ENCODE measurements at places on chromosomes 4 and X.

DNA sequence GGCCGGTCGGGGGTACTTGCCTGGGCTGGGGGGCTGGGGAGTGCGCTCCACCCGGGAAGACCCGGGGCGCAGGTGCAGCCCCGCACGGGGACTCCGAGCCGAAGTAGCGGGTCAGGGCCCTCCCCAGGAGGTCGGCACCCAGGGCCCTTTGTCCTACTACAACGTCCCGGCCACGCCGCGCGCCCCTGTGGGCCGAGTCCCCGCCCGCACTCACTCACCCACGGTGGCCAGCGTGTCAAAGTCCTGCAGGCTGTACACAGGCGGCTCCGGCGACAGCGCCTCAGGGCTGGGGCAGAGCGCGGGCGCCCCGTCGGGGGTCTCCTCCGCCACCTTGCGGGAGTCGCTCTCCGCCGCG is 602 bp downstream of the PRKX start:
- no peak overlapping the region for H3K27ac ChIP-seq
- DNase-seq, result no peak
- H3K36me3 ChIP-seq, result no peaks in the 10 kb centered on the region
- no peaks in the 10 kb centered on the region for H3K27me3 ChIP-seq

DNA sequence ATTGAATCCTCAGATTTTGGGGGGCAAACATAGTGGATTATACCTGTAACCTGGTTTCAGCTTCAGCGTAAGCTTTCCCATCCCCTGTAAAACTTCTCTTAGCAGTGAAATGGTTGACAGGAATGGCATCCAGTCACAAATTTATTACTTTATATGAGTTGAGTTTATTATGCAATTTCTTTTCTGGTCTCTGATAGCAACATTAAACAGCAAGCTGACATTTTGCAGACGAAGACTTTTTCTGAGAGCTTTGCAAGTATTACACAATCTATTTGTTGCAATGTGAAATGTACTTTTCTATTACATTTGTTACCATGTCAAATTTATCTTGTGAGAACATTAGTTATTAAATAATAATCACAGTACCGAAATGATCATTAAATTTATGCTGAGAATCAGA is 60.6 kb downstream of the GSPT2 start:
- no peaks in the 10 kb centered on the region for H3K27me3 ChIP-seq
- peak overlapping the region; percentile 92 for H3K27ac ChIP-seq
- peak overlapping the region; percentile 26 for H3K4me3 ChIP-seq

- H3K27me3 ChIP-seq, result no peaks in the 10 kb centered on the region
- peaks cover 10% of the 10 kb centered on the region for H3K4me1 ChIP-seq
- no peak overlapping the region for H3K27ac ChIP-seq
- DNase-seq, result no peak
- H3K4me3 ChIP-seq, result no peak overlapping the region
- H3K36me3 ChIP-seq, result no peaks in the 10 kb centered on the region
Observed at GRCh38 chr4:182063651-182064050, 179.6 kb upstream of the TENM3 start.

- no peak overlapping the region for H3K4me3 ChIP-seq
- no peak overlapping the region for H3K27ac ChIP-seq
- DNase-seq, result no peak
- no peaks in the 10 kb centered on the region for H3K36me3 ChIP-seq
- no peaks in the 10 kb centered on the region for H3K4me1 ChIP-seq
Observed at GRCh38 chr4:57363346-57363745, 253.2 kb upstream of the IGFBP7 start.

DNA sequence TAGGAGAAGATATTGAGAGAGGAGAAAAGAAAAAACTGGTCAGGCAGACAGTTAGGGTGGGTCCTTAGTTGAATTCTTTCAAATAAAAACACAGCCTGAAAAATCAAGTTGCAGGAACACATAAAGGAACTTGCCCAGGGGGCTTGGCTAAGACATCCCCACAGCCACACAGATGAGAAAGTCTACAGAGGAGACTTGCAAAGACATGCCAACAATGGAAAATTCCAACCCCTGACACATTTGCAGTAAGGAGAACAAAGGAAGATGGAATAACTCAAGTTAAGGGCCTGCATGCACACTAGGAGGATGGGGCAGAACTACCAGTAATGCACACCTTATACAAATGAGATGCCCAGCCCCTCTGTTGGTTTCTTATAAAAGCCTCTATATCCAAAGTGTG is 197.6 kb downstream of the CPXCR1 start:
- no peak for DNase-seq
- H3K4me1 ChIP-seq, result peaks cover 6% of the 10 kb centered on the region
- H3K27me3 ChIP-seq, result no peaks in the 10 kb centered on the region
- no peaks in the 10 kb centered on the region for H3K36me3 ChIP-seq
- H3K27ac ChIP-seq, result no peak overlapping the region

- DNase-seq, result peak; percentile 13
- no peaks in the 10 kb centered on the region for H3K4me1 ChIP-seq
- H3K27ac ChIP-seq, result peak overlapping the region; percentile 26
- H3K4me3 ChIP-seq, result no peak overlapping the region
Observed at GRCh38 chr4:180564026-180564425, 1679.2 kb upstream of the TENM3 start.

- no peaks in the 10 kb centered on the region for H3K4me1 ChIP-seq
- no peak overlapping the region for H3K4me3 ChIP-seq
- no peak overlapping the region for H3K27ac ChIP-seq
- no peak for DNase-seq
- no peaks in the 10 kb centered on the region for H3K27me3 ChIP-seq
Observed at GRCh38 chr4:2545321-2546013, 9.0 kb downstream of the FAM193A start.

DNA sequence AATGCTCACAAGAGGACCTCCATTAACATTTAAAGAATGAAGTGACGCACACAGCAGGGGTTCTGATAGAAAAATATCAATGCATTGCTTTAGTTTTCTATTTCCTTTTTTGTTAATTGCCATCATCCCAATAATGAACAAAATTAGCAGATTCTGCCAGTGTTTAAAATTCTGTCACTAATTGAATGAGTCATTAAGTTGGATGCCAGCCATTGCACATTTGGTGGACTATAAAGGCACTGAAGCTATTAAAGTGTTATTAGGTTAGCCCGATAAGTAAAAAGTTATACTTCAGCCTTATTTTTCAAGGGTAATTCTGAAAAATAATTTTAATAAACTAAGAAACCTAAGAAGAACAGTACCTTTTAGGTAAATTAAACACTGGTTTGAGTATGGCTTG is 53.1 kb downstream of the MAP3K15 start:
- no peak overlapping the region for H3K4me3 ChIP-seq
- H3K4me1 ChIP-seq, result no peaks in the 10 kb centered on the region
- H3K36me3 ChIP-seq, result no peaks in the 10 kb centered on the region
- DNase-seq, result no peak
- H3K27me3 ChIP-seq, result no peaks in the 10 kb centered on the region

DNA sequence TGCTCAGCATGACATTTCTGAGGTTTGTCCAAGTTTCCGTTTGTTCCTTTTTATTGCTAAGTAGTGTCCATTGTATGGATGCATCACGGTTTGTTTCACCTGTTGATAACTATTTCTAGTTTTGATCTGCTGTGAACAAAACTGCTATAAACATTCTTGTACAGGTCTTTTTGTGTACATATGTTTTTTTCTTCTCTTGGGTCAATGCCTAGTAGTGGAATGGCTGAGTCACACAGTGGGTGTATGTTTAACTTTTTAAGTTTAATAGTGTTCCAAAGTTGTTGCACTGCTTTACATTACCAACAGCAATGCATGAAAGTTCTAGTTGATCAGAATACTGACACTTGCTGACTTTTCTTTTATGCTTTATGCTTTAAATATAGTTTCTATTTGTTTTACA is 76.7 kb downstream of the MAOB start:
- DNase-seq, result no peak
- H3K4me3 ChIP-seq, result no peak overlapping the region
- no peaks in the 10 kb centered on the region for H3K27me3 ChIP-seq
- no peaks in the 10 kb centered on the region for H3K36me3 ChIP-seq
- no peak overlapping the region for H3K27ac ChIP-seq

GRCh38 chr4:108758498-108758897 is 4.4 kb downstream of the ETNPPL start:
- no peak for DNase-seq
- H3K4me3 ChIP-seq, result no peak overlapping the region
- H3K27me3 ChIP-seq, result peaks cover 31% of the 10 kb centered on the region
- H3K27ac ChIP-seq, result no peak overlapping the region
- no peaks in the 10 kb centered on the region for H3K4me1 ChIP-seq
- no peaks in the 10 kb centered on the region for H3K36me3 ChIP-seq

- DNase-seq, result peak; percentile 82
- H3K4me1 ChIP-seq, result peaks cover 12% of the 10 kb centered on the region
- H3K36me3 ChIP-seq, result no peaks in the 10 kb centered on the region
- no peaks in the 10 kb centered on the region for H3K27me3 ChIP-seq
- peak overlapping the region; percentile 86 for H3K4me3 ChIP-seq
Observed at GRCh38 chr4:663438-664428, 10.3 kb downstream of the ATP5ME start.

DNA sequence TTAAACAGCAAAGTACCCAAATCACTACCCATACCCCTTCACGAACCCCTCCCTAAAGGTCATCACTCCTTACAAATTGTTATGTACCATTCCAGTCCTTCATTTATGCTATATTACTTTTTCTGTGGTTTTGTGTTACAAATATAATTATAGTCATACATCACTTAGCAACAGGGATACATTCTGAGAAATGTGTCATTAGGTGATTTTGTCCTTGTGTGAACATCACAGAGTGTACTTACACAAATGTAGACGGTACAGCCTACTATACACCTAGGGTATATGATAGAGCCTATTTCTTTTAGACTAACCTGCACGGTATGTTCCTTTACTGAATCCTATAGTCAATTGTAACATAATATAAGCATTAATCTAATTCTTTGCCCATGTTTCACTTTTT is 61.9 kb downstream of the ASB9 start:
- H3K27ac ChIP-seq, result no peak overlapping the region
- DNase-seq, result no peak
- H3K4me3 ChIP-seq, result no peak overlapping the region
- no peaks in the 10 kb centered on the region for H3K36me3 ChIP-seq
- no peaks in the 10 kb centered on the region for H3K4me1 ChIP-seq

DNA sequence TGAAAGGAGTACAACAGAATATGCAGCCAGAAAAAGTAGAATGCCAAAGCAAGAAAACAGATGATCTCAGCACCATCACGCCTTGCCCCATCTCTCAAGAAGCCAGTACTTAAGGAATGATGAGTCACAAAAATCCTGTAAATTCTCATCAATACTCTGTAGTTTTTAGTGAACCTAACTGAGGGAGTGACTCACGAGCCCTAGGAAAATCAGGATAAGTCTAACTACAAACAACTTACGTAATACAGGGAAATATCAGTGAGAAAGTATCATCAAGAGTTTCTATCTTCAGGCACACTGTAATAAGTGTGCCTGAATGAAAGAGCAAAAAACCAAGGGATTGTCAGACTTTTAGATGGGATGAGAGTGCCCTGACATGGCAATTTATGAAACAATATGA is 644.4 kb downstream of the STPG2 start:
- no peaks in the 10 kb centered on the region for H3K36me3 ChIP-seq
- H3K27ac ChIP-seq, result no peak overlapping the region
- no peaks in the 10 kb centered on the region for H3K27me3 ChIP-seq
- no peak overlapping the region for H3K4me3 ChIP-seq

GRCh38 chr4:1693131-1693896 is 9.2 kb upstream of the FAM53A start:
- H3K27ac ChIP-seq, result no peak overlapping the region
- H3K36me3 ChIP-seq, result no peaks in the 10 kb centered on the region
- H3K27me3 ChIP-seq, result no peaks in the 10 kb centered on the region
- H3K4me3 ChIP-seq, result no peak overlapping the region
- DNase-seq, result peak; percentile 91
- no peaks in the 10 kb centered on the region for H3K4me1 ChIP-seq

Data from hepatocyte (in vitro differentiated cells).